Lung (tissue), 17 donors: ENCODE measurements at places on chromosomes 6 and 20. TPM values are rescaled to one million over a fixed set of nuclear protein-coding genes. Genes with fewer than 3 reads are reported as not detected.

DNA sequence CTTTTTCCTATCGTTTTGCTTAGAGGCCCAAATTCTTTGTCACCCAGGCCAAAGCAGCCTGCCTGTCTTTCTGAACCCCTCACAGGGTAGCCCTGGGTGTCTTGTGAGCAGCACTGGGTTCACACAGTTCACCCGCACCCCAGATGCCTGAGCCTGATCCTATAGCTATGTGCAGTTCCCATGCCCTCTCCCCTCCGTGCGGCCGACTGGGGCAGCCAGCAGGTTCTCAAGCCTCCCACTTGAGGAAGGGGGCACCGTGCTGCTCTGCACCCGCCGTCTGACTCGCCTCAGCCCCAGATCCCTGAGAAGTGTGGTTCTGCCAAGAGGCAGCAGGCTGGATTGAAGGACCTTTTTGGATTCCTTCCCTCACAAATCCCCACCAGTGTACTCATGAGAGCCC is 89.0 kb downstream of the PSMB1 start:
- H3K4me3 ChIP-seq = no peak overlapping the region
- H3K36me3 ChIP-seq = no peaks in the 10 kb centered on the region
- H3K27me3 ChIP-seq = no peaks in the 10 kb centered on the region
- DNase-seq = no peak
- H3K4me1 ChIP-seq = peaks cover 4% of the 10 kb centered on the region

DNA sequence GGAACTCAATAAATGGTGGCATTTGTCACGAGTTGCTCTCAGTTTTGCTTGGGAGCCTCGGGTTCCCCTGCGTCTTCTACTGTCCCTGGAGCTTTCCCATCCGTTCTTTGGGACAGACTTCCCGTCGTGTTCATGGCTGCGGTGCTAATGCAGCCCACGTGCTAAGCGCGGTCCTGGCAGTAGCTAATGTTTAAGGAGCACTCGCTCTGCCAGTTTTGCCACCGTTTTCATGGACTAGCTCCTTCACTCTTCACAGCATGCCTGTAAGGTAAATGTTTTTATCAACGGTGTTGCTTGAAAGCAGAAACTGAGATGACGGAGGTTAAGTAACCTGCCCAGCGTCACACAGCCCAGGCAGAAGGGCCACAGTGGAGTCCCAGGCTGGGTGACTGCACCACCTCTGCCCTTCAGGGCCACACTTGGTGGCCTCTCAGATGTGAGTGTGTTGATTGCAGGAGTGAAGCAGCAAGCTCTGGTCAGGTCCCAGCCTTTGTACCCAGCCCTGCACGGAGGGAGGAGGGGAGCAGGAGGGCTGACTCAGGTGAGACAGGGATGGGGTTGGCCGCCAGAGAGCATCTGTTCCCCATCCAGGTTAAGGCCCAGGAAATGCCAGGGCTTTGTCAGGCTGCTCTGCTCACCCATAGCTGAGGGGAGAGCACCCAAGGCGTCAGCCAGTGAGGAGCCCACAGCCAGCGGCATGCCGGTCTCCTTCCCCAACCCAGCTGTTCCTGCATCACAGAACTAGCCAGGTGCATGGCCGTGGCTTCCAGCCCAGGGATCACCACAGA is 181.8 kb downstream of the ZMYND8 start:
- no peak for DNase-seq
- H3K27ac ChIP-seq = no peak overlapping the region
- H3K4me1 ChIP-seq = no peaks in the 10 kb centered on the region
- no peak overlapping the region for H3K4me3 ChIP-seq
- no peaks in the 10 kb centered on the region for H3K36me3 ChIP-seq

DNA sequence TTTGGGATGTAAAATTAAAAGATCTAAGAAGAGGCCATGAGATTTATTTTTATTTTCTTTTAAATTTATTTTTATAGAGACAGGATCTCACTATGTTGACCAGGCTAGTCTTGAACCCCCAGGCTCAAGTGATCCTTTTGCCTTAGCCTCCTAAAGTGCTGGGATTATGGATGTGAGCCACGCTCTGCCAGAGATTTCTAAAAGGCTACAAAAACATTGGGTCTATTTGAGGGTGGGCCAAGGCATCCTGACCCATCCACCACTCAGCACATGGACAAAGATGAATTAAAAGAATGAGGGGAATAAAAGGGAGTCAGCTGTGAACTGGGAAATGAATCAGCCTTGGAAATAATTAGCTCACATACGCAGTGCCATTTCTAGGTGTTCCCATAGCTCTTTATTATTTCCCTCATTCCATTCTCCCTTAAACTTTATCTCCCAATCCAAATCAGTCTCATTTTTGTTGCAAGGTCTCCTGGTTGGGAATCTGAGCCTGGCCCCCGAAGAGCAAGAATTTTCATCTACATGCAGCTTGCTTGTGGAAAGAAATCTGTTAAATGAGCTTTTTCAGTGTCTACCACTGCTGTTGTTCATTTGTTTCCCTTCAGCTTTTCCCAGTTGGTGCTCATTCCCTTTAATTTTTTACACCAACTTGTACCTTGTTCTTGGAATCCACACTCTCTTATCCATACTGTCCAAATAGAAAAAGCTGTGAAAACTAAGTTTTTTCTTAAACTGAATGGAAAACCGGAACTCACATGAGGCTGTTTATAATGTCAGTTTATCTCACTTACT is 66.9 kb downstream of the MKKS start:
- no peaks in the 10 kb centered on the region for H3K36me3 ChIP-seq
- DNase-seq = no peak
- no peak overlapping the region for H3K27ac ChIP-seq

GRCh38 chr6:130150906-130151305 is 71.8 kb downstream of the SAMD3 start:
- H3K27me3 ChIP-seq = no peaks in the 10 kb centered on the region
- H3K4me1 ChIP-seq = no peaks in the 10 kb centered on the region
- no peak overlapping the region for H3K27ac ChIP-seq
- no peak overlapping the region for H3K4me3 ChIP-seq

DNA sequence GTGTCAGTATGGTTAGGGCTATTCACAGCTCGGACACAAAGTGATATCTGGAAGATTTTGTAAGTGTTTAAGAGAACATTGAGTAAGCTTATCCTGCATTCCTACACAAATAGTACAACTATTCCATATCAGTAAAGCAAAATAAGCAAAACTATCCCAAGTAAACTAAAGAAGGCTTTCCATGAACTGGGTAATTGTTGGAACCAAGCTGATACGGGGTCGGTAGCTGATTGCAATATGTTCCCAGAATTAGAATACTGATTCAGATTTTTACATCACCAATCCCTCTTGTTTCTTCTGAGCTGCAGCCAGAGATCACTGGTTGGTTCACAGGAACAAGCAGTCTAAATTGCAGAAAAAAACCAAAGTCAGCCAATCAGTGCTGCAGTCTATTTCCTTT is 54.1 kb downstream of the CDS2 start:
- peaks cover 8% of the 10 kb centered on the region for H3K36me3 ChIP-seq
- H3K27me3 ChIP-seq = no peaks in the 10 kb centered on the region
- no peak for DNase-seq

- no peak for DNase-seq
- no peak overlapping the region for H3K27ac ChIP-seq
- H3K27me3 ChIP-seq = no peaks in the 10 kb centered on the region
Measured at GRCh38 chr20:49675368-49676151, 38.1 kb downstream of the B4GALT5 start.

- H3K27ac ChIP-seq = no peak overlapping the region
- peaks cover 9% of the 10 kb centered on the region for H3K36me3 ChIP-seq
- no peak for DNase-seq
- no peak overlapping the region for H3K4me3 ChIP-seq
- no peaks in the 10 kb centered on the region for H3K4me1 ChIP-seq
Measured at GRCh38 chr20:63714858-63715257, 7.0 kb downstream of the ZGPAT start.

DNA sequence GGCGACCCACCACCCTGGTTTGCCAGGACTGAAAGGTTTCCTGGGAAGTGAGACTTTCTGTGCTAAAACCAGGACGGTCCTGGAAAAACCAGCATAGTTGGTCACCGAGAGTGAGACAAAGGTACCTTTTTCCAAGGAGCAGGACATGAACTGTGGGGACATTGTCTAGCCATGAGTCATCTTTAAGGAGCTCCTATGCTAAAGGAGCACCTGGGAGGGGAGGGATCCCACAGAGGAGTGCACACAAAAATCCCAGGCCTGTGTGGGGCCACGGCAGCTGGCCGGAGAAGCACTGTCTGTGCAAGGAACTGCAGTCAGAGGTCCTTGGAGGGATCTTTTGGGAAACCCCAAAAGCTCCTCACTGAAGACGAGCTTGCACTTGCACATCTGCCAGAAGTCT is 109.1 kb upstream of the PLEKHG1 start:
- DNase-seq = no peak
- no peaks in the 10 kb centered on the region for H3K36me3 ChIP-seq
- H3K27me3 ChIP-seq = no peaks in the 10 kb centered on the region
- no peak overlapping the region for H3K4me3 ChIP-seq
- H3K4me1 ChIP-seq = peaks cover 3% of the 10 kb centered on the region

GRCh38 chr6:157946865-157947532 is 34.7 kb upstream of the SYNJ2 start:
- no peak overlapping the region for H3K27ac ChIP-seq
- peak; percentile 60 for DNase-seq
- H3K27me3 ChIP-seq = no peaks in the 10 kb centered on the region
- no peaks in the 10 kb centered on the region for H3K36me3 ChIP-seq
- no peaks in the 10 kb centered on the region for H3K4me1 ChIP-seq

GRCh38 chr20:54132612-54133433 is 41.0 kb downstream of the CYP24A1 start:
- H3K4me1 ChIP-seq = no peaks in the 10 kb centered on the region
- H3K27ac ChIP-seq = no peak overlapping the region
- H3K4me3 ChIP-seq = no peak overlapping the region
- H3K36me3 ChIP-seq = no peaks in the 10 kb centered on the region
- DNase-seq = peak; percentile 61
- no peaks in the 10 kb centered on the region for H3K27me3 ChIP-seq

DNA sequence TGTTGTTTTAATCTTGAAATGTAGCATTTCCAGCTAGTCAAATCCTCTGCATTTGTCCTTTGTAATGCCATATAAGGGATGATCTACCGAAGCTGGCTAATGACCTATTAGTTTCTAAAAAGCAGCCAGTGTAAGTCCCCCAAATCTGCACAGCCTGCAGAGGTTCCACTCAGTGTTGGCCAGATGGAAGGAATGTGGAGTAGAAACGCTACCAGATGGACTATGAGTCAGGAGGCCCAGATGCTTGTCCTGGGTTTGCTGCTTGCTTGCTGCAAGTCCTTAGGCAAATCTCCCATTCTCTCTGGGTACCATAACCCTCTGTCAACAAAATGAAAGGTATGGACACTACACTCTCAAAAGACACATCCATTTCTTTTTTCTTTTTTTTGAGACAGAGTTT is 149.8 kb downstream of the BTBD9 start:
- H3K4me1 ChIP-seq = no peaks in the 10 kb centered on the region
- no peaks in the 10 kb centered on the region for H3K27me3 ChIP-seq
- H3K4me3 ChIP-seq = no peak overlapping the region
- DNase-seq = no peak
- no peak overlapping the region for H3K27ac ChIP-seq
- no peaks in the 10 kb centered on the region for H3K36me3 ChIP-seq

DNA sequence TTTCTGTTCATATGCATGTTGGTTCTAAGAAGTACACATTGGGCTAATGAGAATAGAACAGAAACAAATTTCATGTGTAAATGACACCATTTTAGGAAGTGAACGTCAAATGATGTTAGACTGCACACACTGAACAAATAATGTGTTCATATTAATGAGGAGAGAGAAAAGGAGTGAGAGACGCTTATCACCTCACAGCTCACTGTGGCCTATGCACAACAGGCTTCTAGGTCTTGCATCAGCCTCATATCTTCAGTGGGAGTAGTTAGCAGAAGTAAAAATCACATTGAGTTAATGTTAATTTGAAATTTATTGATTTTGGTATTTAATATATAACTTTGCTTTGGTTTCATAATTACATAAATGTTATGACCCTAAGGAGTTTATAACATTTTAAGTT is 112.8 kb upstream of the FLRT3 start:
- no peak overlapping the region for H3K4me3 ChIP-seq
- no peak overlapping the region for H3K27ac ChIP-seq
- no peaks in the 10 kb centered on the region for H3K4me1 ChIP-seq

MCCD1 gene
- not detected for total RNA-seq

MAFB gene
- total RNA-seq = 17.5 TPM

PHACTR3 gene
- total RNA-seq = 12.0 TPM
